NCI-H1417 treated with DMSO at 0.1 percent for 48 hours (cell line): ENCODE measurements at places on chromosomes 5 and 9.

DNA sequence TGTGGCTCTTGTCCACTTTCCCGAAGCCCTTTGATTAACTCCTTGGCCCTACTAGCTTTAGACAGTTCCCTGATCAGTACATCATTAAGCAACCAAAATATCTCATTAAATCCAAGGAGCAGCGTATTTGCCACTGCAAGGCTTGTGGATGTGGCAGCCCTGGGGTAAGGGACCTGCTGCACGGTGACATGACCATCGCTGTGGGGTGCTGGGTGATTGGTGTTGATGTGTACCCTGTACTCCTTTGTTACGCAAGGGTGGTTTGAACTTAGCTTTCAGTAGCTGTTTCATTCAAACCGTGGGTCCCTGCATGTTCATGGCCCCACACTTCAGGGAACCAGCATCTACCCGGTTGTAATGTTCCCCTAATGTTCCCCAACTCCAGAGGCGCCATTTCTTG is 41.0 kb downstream of the OTULIN start:
- no peak for DNase-seq

- DNase-seq, result no peak
Measured at GRCh38 chr9:134557331-134557730, 84.3 kb upstream of the COL5A1 start.

GRCh38 chr5:142929587-142929986 is 159.4 kb downstream of the ARHGAP26 start:
- no peak for DNase-seq

DNA sequence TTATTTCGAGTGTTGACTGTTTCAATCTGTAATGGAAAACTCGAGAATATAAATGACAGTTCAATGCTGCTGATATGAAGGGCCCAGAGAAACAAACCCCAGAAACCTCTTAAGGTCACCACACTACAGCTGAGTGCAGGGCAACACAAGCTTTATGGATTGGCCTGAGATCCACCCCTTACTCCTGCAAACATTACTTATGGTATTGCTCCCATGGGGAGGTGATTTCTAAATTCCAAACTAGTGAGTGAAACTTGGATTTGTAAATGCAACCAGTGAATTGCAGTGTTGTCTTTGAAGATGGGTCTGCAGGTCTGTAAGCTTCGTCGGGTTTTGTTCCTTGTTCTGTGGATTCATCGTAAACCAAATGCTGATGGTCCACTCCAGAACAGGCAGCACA is 85.4 kb downstream of the NTRK2 start:
- DNase-seq, result no peak

DNA sequence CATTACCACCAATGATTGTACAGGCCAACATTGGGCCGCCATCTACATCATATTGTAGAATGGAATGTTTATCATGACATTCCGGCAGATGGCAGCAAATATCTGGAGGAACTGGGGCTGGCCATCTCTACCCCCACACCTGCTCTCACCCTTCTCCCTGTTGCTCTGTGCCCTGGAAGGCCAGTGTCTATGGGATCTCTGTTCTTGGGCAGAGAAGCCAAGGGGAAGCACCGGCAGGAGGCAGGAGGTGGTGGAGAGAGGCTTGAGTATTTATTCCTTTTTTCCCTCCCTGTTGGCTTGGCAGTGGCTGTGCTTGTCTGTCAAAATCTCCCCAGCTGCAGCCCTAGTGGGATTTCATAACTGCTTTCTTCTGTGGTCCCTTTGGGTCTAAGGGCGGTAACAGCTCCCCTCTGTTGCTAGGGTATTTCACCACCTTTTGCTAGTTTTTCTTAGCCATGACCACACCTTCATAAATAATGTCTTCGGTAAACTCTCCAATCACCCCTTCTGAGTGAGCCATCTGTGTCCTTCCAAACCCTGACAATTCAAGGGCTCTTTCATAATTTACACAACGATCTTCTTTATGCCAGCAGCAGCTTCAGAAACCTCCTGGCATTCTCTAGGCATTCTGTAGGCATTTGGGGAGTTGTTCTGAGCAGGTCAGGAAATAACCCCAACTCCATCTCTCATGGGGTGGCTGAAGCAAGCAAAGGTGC is 225.8 kb downstream of the MELK start:
- no peak for DNase-seq

- DNase-seq, result no peak
Measured at GRCh38 chr9:93911136-93911745, 43.9 kb downstream of the BARX1 start.

GRCh38 chr9:21455320-21455719 is 15.1 kb downstream of the IFNA1 start:
- DNase-seq, result no peak

- no peak for DNase-seq
Measured at GRCh38 chr5:39426746-39427105, 1.9 kb upstream of the DAB2 start.

- no peak for DNase-seq
Measured at GRCh38 chr9:79880626-79881025, 308.9 kb downstream of the TLE4 start.

- no peak for DNase-seq
Measured at GRCh38 chr5:177113566-177114424, 19.8 kb upstream of the NSD1 start.
